Astrocyte (in vitro differentiated cells and primary cell): ENCODE measurements at places on chromosomes 3 and 15. TPM values are rescaled to one million over a fixed set of nuclear protein-coding genes. Genes with fewer than 3 reads are reported as not detected.

The LHFPL4 gene
- 0.11 TPM in 1 of 2 replicates, not detected in the other for total RNA-seq

The BBS4 gene
- total RNA-seq = 16.9 and 17.7 TPM in 2 replicates

The LRTM1 gene
- total RNA-seq = not detected in 2 replicates

The CPLX3 gene
- total RNA-seq = not detected in 2 replicates

DNA sequence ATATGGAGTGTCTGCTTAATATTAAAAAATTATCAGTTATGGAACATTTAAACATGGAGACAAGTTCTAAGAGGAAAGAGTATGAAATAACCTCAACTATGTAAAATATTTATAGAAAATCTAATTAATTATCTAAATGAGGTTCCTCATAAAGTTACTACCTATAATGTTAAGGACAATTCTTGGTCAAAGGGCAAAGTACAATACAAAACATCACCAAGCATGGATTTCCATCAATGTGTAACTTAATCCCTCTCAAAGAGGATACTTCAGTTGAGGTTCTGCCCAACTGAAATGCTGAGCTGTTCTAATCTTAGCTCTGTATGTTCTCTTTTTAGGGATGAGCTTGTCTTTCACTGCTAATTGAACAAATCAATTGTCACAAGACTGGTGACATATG lies 56.0 kb upstream of the CHRM5 start:
- H3K27me3 ChIP-seq = no peaks in the 10 kb centered on the region
- H3K36me3 ChIP-seq = no peaks in the 10 kb centered on the region
- H3K27ac ChIP-seq = no peak overlapping the region
- no peak overlapping the region for H3K4me3 ChIP-seq

DNA sequence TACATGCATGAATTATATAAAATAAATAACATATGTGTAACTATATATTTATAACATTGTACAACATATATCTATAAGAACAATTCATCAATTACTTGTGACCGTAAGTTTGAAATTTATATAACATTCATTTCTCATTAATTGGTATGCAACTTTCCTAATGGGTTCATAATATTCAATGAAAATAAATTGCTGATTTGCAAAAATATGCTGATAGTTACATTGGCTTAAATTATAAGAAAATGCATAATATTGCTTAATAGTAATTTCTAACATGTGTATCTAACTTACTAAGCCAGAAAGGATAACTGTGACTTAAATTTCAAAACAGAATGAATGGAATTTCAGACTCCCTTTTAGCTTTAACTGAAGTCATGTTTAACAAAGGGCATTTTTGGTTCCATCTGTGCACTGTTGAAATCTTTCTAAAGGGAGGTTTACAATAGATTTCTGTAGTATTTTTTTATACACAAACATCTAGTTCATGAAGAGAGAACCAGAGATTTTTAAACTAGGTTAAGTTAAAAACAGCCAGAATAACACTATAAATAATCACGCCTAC lies 310.9 kb downstream of the TBC1D5 start:
- no peak overlapping the region for H3K27ac ChIP-seq
- no peaks in the 10 kb centered on the region for H3K36me3 ChIP-seq
- H3K4me3 ChIP-seq = no peak overlapping the region
- no peaks in the 10 kb centered on the region for H3K4me1 ChIP-seq
- DNase-seq = no peak
- H3K27me3 ChIP-seq = no peaks in the 10 kb centered on the region

- H3K27me3 ChIP-seq = peaks cover 8% of the 10 kb centered on the region
- no peak overlapping the region for H3K27ac ChIP-seq
- DNase-seq = no peak
- H3K4me1 ChIP-seq = no peaks in the 10 kb centered on the region
- no peak overlapping the region for H3K4me3 ChIP-seq
These were observed 230.4 kb upstream of the CHRM5 start for GRCh38 chr15:33737687-33738601.

DNA sequence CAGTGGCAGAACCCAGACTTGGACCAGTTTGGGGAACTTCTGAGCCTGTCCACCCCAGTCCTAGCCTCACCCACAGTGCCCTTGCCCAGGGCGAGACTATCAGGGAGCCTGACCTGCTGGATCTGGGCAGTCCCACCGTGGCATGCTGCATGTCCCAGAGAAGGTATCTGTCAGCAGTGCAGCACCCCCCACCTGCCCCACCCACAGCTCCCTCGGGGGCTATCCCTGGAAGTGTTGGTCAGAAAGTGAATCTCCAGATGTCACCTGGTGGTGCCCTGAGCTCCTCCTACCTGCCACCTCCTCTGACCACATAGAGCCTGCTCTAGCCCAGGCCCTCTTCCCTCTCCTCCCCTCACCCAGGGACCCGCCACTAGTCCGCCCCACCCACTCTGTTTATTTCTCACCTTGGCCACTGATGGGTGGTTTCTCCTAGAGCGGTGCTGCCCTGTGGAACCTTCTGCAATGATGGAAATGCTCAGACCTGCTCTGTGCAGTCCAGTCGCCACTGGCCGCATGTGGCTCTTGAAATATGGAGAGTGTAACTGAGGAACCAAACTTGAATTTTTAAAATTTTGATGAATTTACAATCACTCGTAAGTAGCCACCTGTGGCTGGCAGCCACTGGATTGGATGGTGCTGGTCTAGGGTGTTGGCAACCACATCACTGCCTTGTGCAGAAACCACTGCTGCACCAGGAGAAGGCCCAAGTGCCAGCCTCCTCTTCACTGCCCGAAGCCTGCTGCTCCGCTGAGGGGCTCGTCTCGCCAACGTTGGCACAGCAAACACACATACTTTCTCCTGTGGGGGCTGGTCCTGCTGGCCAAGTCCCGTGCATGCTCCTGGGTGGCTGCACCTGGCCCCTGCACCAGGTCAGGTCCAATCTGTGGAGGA lies 13.1 kb downstream of the HDAC11 start:
- H3K4me3 ChIP-seq = no peak overlapping the region
- H3K36me3 ChIP-seq = no peaks in the 10 kb centered on the region
- H3K27ac ChIP-seq = no peak overlapping the region

DNA sequence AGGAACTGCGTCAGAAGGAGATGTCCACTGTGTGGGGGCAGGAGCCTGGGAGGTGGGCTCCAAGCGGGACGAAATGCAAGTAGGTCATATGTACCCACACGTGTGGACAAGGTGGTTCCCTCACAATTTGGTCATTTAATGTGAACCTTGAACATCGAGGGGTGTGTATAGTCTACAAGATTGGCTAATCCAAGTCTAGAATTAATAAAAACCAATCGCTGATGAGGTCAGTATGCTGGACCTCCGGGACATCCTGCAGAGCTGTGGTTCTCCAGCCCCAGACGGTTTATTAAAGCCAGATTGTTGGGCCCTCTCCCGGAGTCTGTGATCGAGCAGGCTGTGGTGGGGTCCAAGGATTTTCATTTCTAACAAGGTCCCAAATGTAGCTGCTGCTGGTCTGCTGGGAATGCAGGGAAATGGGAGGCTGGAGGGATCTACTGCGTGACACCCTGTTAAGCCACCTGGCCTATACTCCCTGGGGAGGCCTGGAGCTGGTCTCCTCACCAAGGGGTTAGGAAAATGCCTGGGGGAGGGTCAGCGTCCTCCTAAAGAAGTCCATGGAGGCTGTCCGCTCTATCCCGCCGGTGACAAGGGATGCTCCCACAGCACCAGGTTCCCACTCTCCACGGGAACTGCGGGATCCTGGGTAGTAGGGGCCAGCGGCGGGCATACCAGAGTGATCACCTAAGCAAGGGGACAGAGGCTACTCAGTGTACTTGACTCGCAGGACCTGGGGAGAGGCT lies 25.1 kb downstream of the PCSK6 start:
- peaks cover 5% of the 10 kb centered on the region for H3K27me3 ChIP-seq
- H3K36me3 ChIP-seq = no peaks in the 10 kb centered on the region
- DNase-seq = no peak
- H3K4me1 ChIP-seq = no peaks in the 10 kb centered on the region
- no peak overlapping the region for H3K27ac ChIP-seq

- H3K4me1 ChIP-seq = peaks cover 3% of the 10 kb centered on the region
- no peak overlapping the region for H3K4me3 ChIP-seq
- DNase-seq = no peak
- H3K27me3 ChIP-seq = no peaks in the 10 kb centered on the region
These were observed 22.4 kb downstream of the IFT122 start for GRCh38 chr3:129462361-129462968.

GRCh38 chr3:57680046-57680445 lies 12.8 kb downstream of the DENND6A start:
- no peak overlapping the region for H3K27ac ChIP-seq
- H3K4me1 ChIP-seq = no peaks in the 10 kb centered on the region
- H3K36me3 ChIP-seq = peaks cover 3% of the 10 kb centered on the region
- H3K27me3 ChIP-seq = no peaks in the 10 kb centered on the region
- no peak overlapping the region for H3K4me3 ChIP-seq

- H3K4me3 ChIP-seq = no peak overlapping the region
- no peak for DNase-seq
- no peaks in the 10 kb centered on the region for H3K4me1 ChIP-seq
- no peaks in the 10 kb centered on the region for H3K36me3 ChIP-seq
These were observed 192.7 kb upstream of the KCNMB2 start for GRCh38 chr3:178343433-178344038.

DNA sequence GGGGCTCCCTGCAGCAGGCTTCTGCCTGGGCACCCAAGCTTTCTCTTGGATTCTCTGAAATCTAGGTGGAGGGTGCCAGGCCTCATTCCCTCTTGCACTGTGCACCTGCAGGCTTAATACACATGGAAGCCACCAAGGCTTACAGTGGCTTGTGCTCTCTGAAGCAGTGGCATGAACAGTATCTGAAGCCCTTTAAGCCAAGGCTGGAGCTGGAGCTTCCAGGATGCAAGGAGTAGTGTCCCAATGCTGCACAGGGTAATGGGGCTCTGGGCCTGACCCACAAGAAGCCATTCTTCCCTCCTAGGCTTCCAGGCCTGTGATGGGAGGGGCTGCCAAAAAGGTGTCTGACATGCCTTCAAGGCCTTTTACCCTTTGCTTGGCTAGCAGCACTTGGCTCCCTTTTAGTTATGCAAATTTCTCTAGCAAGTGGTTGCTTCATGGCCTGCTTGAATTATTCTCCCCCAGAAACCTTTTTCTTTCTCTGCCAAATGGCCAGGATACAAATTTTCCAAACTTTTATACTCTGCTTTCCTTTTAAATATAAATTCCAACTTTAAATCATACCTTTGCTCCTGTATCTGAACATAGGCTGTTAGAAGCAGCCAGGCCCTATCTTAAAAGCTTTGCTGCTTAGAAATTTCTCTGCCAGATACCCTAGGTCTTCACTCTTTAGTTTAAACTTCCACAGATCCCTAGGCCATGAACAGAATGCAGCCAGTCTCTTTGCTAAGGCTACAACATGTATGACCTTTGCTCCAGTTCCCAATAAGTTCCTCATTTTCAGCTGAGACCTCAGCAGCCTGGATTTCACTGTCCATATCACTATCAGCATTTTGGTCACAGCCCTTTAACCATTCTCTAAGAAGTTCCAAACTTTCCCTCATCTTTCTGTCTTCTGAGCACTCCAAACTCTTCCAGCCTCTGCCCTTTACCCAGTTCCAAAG lies 201.1 kb upstream of the LRRFIP2 start:
- H3K27ac ChIP-seq = no peak overlapping the region
- H3K36me3 ChIP-seq = peaks cover 17% of the 10 kb centered on the region
- H3K4me3 ChIP-seq = no peak overlapping the region
- no peak for DNase-seq

DNA sequence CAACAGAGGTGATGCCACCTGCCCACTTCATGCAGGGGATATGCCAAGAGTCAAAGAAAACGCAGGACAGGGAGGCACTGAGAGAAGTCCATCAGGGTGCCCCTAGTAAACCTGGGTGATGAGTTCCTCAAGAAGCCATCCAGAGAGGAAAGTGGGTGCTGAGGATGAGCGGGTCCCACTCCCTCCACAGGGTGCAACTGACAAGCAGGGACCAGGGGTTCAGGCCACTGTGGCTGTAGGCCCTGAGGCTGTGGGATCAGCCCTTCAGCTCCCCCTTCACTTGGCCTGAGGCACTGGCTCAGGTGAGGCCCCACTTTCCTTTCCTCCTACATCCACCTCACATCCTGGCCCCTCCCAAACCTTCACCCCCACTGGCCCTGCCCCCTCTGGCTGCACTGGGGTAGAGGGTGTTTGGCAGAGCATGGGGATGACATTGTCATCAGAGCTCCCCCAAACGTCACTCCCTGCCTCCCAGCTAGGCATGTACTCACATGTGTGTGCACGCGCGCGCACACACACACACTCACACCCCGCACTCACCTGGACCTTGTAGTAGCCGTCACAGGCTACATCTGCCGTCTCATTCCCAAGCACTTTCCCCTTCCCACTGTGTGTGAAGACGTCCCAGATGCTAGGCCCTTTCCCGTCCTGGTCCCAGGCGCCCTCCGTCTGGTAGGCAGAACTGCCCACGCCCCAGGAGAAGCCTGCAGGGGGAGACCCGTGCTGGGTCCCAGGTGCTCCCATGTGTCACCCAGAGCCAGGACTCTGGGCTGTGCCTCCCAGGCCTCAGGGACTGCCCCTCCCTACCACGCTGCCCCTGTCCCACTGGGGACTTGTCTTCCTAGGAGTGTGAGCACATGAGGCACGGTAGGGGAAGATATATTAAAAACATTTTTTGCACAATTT lies 1.4 kb downstream of the LCTL start:
- H3K27me3 ChIP-seq = no peaks in the 10 kb centered on the region
- H3K4me3 ChIP-seq = no peak overlapping the region
- DNase-seq = no peak
- H3K4me1 ChIP-seq = peaks cover 22% of the 10 kb centered on the region
- no peak overlapping the region for H3K27ac ChIP-seq
- H3K36me3 ChIP-seq = no peaks in the 10 kb centered on the region

DNA sequence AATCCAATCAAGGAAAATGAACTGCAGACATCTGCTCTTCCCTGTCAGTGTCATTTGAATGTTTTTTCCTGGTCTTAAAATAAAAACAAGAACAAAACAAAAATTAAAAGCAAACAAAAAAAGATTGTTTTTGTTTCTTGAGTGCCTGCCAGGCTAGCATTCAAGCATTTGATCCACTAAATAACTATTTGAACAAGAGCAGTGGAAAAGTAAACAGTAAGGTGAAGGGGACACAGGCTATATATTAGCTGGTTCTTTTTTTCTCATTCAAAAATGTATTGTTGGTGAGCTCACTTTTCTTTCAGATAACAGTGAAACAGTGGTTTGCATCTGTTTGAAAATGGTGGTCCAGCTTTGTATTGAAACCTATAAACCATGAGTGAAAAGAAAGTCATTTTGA lies 586.9 kb upstream of the SGO1 start:
- H3K4me1 ChIP-seq = no peaks in the 10 kb centered on the region
- H3K27me3 ChIP-seq = no peaks in the 10 kb centered on the region
- DNase-seq = no peak
